ENCODE measurements at places on chromosomes 13 and 19.

- DNase-seq = no peak
These were observed 731.7 kb upstream of the MIR17HG start for GRCh38 chr13:90615767-90616166.

DNA sequence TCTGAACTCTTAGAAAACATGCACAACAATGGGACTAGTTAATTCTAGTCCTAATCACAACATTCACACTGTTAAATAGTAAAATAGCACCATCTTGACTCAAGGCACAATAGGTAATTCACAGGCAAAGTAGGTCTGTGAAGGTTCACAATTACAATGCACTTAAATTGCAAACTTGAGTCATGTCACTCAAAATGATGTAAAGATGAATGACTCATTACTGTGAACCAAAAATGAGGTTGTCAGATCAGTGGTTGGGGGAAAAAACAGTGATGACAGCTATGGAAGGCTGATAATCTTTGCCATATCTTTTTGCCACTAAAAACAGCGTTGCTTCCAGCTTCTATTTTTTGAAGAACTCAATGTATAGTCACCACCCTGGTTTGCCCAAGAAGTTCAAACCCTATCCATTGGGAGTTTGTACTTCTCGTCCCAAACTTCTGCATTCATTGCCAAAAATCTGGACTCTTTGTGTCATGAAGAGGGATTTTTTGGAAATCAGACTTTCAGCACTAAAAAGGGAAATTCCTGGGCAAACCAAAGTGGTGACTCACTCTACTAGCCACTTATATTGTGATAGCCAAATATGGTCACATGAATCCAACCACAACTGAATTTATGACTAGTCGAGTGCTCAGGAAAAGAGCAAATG, 200.9 kb upstream of the TMTC4 start:
- DNase-seq = no peak

GRCh38 chr19:6241680-6242377, 37.9 kb downstream of the MLLT1 start:
- no peak for DNase-seq

- DNase-seq = no peak
These were observed 9.3 kb downstream of the PLEKHA4 start for GRCh38 chr19:48858984-48859710.

DNA sequence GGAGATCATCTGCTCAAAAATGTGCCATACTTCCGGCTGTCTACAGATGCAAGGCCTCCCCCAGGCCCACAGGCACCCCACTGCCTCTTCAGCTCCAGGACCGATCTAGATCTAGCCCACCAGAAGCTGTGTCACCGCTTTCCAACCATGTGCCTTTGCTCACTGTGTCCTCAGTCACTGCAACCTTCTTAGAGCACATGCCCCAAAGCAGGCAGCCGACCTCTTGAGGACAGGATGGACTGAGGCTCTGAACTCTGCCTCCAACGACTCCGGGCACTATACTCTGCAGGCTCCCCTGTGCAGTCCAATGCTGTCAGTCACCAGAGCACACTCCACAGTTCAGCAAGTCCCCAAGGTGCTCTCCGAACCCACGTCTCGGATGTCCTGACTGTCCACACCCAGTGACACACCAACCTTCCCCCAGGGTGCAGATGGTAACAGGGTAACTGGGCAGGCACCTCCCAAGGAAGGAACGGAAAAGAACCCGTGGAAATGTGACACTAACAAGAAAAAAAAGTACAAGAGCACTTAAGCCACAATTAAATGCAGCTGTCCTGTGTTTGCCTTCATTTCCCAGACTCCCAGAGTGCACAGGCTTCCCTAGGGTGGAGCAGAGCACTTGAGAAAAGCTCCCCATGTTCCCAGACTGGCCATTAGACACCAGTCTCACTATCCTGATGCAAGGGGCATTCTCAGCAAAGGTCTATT, 4.8 kb downstream of the STK24 start:
- no peak for DNase-seq

DNA sequence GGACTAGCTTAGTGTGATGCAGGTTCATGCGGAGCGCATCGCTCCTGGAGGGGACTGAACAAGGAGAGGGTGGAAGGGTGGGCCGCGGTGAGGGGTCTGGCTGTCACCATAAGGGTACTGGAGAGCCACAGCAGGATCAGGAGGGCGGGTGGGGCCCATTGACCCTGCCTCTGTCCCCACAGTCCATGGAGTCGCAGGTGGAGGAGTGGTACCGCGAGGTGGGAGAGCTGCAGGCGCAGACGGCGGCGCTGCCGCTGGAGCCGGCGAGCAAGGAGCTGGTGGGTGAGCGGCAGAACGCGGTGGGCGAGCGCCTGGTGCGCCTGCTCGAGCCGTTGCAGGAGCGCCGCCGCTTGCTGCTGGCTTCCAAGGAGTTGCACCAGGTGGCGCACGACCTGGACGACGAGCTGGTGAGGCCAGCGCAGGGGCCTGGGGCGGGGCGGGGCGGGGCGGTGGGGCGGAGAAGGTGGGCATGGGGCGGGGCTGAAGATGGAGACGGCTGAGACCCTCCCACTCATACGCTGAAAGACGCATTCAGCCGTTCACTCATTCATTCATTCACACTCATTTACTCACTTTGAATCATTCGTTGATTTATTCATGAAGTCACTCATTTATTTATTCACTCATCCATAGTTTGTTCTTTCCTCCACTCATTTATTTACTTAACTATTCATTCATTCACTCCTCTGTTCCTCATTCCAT, 27.5 kb upstream of the SHKBP1 start:
- peak; percentile 40 for DNase-seq

GRCh38 chr13:65112531-65112941, 2117.6 kb downstream of the PCDH9 start:
- no peak for DNase-seq

GRCh38 chr13:99422586-99423220, 78.6 kb upstream of the TM9SF2 start:
- DNase-seq = no peak

GRCh38 chr19:16660763-16661479, at the start of gene TMEM38A:
Gene TMEM38A (plus strand): TSS chr19:16661139. CDS start chr19:16661218, 79 bp downstream.
- DNase-seq = no peak

DNA sequence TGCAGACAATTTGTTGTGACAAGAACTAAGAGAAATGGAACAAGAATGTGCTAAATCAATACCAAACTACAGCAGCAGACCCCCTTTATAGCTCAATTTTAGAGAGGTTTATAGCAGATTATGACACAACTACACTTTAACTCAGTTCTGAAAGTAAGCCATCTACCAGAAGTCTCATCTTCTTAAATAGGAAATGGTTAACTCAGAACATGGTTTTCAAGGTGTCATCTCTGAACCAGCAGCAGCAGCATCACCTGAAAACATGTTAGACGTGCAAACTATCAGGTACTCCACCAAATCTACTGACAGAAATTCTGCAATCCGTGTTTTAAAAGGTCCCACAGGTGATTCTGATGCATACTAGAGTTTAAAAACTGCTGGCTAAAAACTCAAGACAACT, 6.8 kb downstream of the LHFPL6 start:
- no peak for DNase-seq

DNA sequence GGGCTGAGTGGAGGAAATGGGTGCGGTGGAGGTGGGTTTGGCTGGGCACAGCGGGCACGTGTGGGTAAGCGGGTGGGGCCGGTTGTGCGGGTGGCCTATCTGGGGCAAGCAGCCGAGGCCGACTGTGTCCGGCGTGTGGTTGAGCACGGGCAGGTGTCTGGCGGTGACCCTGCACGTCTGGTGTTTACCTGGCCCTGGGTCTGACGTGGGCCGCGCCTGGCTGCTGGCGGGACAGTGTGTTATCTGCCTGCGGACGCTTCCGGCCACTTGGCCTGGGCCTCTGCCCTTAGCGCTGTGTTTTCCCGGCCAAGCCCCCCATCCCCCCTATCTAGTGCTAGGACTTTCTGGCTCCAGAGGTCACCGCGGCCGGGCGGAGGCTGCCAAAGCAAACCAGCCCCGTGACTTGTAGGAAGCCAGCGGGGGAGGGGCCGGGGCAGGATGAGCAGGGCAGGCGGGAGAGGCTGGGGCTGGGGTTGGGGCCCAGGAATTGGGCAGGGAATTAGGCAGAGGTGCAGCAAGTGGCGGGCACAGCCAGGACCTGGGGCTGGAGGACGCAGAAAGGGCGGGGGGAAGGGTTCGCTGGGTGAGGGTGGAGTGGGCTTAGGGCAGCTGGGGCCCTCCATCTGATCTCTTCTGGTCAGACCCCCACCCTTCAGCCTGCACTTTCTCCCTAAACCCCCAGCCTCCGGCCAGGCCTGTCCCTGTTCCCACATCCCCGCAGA, 534 bp upstream of the HPN start:
- DNase-seq = no peak

DNA sequence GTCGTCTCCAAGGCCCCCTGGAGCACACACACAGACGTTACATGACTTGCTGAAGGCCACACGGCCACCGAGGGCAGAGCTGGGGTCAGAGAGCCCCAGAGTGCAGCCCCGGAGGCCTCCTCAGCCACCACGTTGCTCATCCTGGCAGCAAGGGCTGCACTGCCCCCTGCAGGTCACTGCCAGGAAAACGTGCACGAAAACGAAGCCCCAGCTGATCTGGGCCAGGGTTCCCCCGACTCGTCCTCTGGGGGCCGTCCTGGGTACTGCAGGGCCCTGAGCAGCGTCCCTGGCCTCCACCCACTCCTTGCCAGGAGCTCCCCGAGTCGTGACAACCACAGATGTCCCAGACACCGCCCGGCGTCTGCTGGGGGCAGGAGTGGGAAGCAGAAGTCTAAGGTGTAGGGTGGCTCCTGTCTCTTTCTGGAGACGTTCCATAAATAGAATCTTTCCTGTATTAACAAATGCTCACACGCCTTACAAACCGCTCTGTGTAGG, 3.4 kb downstream of the TPGS1 start:
- peak; percentile 87 for DNase-seq

DNA sequence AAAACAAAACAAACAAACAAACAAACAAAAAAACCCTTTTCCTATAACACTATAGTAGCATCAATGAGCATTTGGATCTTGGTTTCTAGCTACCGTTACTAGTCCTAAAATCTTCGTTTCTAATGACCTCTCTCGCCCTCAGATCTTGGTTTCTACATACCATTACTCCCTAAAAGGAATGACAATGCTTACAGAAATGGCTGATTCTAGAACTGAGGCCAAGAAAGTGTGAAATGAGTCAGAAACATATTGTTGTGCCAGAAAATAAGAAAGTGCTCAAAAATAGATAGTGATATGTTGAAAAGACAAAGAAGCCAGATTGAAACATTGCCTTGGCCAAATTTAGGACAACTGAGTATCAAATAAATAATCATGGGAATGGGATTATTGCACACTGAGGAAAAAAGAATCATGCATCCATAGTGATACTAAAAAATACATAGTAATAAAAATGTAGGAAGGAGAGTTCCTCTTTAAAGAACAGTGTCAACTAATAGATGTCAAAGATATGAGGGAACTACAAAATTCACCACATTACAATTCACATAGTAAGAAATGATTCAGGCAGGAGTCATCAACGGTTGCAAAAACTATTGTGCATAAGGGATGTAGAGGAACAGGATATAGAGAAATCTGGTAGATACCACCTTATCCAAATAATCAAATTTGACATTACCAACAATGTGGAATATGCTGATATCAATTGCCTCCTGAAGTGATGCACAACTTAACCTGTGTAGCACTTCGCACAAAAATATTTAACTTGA, 386.6 kb downstream of the DIAPH3 start:
- no peak for DNase-seq

DNA sequence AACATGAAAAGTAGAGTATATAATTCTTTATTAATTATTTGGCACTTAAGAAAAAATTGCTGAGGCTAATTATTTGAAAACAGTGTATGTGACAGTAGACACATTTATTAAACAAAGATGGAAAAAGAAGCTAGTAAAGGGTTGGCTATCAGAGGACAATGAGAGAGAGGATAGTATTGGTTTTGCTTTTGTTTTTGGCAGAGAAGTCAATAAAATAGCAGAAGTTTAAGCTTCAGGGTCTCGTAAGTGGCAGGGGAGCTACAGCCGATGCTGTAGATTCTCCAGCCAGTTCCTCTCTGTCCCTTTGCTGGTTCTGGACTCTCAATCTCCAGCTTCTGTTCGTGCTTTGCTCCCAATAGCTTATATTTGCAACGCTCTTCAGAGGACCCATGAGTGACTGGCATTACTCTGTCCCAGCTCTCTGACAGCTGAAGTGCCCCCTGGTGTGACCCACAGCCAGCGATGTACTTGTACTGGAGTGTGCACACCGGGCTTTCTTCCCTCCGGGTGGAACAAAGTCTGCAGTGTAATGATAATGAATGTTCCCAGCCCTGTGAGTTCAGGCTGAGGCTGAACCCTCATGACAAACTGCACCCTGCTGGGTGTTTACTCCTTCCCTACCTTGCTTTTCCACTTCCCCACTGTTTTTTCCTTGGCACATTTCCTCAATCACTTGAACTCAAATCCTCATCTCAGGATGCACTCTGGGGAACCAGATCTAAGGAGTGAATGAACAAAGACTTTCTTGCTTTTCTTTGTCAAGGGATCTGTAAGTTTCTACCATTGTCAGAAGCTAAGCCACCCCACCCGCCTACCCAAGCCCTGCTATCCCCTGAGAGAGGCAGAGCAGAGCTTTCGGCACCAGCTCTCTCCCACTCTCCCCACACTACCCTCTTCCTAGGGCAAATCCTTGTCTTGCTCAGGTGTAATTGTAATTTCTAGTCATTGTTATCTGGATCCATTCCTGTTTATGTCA, 254.8 kb downstream of the LHFPL6 start:
- DNase-seq = no peak

DNA sequence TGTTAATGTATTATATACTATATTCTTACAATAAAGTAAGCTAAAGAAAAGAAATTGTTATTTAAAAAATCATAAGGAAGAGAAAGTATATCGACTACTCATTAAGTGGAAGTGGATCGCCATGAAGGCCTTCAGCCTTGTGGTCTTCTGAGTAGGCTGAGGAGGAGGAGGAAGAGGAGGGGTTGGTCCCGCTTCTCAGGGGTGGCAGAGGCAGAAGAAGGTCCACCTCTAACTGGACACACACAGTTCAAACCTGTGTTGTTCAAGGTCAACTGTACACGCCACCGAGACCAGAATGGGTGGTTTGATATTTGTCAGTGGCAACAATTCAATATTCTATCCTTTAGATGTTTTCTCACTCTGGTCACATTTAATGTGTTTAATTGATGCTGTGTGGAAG, 67.2 kb downstream of the ALOX5AP start:
- no peak for DNase-seq

DNA sequence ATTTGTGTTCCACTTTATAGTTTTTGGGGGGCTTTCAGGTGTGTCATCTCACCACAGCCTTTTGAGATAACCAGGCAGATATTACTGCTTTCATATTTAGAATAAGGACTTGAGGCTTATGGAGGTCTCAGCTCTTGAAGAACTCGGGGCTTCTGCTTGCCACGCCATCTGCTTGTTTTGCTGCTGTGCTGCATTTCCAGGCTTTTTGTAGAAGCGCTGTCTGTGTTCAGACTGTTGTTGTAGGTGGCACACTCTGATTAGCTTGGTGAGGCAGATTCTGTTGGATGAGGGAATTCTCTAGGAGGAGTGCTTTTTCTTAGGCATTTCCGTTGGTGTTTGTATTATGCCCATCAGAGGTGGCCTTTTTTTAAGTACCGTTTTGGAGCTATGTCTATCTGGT, 57.2 kb downstream of the WASF3 start:
- DNase-seq = no peak
